ENCODE measurements at places on chromosomes 7 and 10. TPM values are rescaled to one million over a fixed set of nuclear protein-coding genes. Genes with fewer than 3 reads are reported as not detected.

Gene NPC1L1
- total RNA-seq = not detected

Gene TMEM273
- not detected for total RNA-seq

- peak; percentile 82 for DNase-seq
These were observed 79.1 kb upstream of the PPIF start for GRCh38 chr10:79268161-79268601.

Gene CALML5
- total RNA-seq = not detected

DNA sequence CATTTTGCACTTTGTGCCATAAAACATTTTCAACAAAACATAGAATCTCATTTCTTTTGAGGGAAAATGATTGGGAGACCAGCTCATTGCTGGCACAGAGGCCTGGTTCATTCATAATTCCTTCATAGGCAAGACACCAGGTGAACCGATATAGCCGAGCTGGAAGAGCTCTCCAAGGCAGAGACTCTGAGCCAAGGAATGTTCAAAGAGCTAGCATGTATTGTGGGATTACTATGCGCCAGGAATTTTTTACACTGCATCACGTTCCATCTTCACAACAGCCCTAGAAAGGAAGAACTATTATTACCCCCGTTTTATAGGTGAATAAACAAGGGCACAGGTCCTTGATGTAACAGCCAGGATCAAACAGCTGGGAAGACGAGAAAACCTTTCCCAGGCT, 2.1 kb upstream of the IL6 start:
- DNase-seq = no peak

DNA sequence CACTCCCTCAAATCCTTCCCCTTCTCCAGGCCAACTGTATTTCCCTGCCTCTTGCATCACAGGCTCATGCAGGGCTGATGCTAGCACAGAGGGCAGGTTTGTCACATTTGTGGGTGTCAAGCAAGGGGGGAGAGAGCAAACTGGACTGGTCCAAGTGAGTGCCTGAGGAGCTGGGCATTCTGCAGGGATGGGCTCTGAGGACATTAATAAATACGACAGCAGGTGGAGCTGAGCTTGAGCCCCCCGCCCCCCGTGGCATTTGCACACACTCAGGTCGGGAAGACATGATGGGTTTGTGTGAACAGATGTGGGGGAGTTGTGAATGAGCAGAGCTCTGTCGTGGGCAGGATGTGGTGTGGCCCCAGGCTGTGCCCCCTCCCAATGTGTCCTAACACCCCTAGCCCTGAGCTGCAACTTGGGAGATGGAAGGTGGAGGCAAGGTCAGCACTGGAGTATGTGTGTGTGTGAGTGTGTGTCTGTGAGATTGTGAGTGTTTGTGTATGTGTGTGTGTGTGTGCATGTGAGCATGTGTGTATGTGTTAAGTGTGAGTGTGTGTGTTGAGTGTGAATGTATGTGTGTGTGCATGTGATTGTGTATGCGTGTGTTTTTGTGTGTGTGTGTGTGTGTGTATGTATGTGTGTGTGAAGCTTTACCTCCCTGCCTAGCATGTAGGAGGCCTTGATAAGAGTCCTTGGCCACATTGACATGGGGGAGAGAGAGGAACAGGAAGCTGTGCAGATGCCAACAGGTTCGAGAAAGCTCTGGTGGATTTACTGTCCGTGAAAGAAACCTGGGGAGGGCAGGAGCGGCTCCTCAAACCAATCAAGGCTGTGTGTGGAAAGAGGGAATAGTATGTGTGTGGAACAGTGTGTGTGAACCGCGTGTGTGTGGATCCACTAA, 9.1 kb downstream of the RASSF4 start:
- no peak for DNase-seq

Gene SMURF1
- total RNA-seq = 17.4 TPM

Gene SPDYE8
- not detected for total RNA-seq

- no peak for DNase-seq
These were observed 171.7 kb downstream of the ADAM12 start for GRCh38 chr10:126216632-126216961.

DNA sequence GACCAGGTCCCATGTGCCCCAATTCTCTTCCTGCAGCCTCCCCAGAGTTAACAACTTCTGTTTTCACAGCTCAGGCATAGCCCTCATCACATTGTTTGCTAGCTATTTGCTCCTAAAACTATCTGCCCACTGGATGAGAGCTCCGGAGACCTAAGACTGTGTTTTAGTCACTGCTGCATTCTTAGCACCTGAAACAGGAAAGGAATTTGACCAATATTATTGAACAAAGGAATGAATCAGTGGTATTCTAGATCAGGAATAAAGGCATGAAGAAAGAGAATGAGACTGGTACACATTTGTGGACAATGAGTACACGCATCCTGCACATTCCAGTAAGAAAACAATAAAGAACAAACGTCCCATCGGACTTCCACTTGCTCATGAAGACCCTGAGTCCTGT, 54.8 kb downstream of the PPP1R17 start:
- DNase-seq = no peak

Gene TET1
- total RNA-seq = 2.9 TPM

DNA sequence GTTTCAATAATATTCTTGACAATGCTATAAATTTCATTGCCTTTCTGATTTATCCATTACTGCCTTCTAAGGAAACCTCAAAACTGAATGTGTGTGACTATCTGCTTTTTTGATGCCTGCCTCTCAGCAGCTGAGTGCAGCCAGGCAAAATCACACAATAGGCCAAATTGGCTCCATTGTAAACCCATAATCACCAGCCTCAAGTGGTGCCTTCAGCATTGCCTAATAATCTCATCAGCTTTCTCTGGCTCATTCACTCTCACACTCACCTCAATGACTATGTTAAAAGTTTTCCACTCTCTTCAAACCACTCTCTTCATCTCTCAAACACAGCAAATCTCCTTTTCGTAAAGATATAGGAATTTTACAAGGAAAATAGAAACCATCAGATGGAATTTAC, 182.5 kb upstream of the COL1A2 start:
- DNase-seq = no peak

GRCh38 chr7:4878336-4879335, 4.9 kb downstream of the RADIL start:
- DNase-seq = no peak

DNA sequence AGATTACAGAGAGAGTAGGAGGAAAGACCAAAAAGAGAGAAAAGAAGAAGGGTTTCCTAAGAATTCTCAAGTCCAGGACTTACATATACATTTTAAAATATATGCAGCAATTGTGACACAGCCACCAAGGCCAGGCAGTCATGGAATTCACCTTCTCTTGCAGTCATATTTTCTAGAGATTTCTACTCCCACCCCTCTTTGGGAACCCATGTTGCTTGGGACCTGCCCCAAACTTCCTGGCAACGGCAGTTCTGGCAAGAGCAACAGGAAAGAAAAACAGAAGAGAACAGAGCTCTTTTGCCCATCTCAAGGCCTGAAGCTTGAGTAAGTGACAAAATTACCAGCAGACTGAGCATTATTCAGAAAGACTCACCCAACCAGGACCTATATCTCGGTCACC, 128.3 kb upstream of the ASAH2 start:
- no peak for DNase-seq

Gene HOXA9
- 8.7 TPM for total RNA-seq

DNA sequence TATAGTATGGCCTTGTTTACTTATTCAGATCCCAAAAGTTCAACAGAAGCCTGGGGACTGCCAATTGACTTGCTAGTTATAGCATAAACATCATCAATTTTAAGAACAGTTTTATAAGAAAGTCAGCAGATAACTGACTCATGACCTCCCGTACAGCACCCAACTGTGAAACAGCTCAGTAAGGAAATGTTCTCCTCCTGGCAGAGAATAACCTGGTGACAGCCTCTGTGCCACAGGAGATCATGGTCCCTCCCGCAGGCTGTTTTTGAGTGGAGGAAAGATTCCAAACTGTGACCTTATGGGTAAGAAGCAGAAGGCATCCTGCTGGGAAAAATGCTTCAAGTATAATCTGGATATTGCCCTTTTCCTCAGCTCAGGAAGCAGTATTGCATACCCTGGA, 182.5 kb downstream of the SEMA3D start:
- peak; percentile 46 for DNase-seq

Gene ELOVL3
- 4.9 TPM for total RNA-seq

Gene CYP3A7
- total RNA-seq = not detected

Gene SLC13A1
- total RNA-seq = not detected

GRCh38 chr10:80122746-80123145, 9.8 kb upstream of the PLAC9 start:
- peak; percentile 29 for DNase-seq

Gene VDAC2
- total RNA-seq = 194 TPM

GRCh38 chr7:94330269-94331020, 64.2 kb upstream of the COL1A2 start:
- DNase-seq = no peak

DNA sequence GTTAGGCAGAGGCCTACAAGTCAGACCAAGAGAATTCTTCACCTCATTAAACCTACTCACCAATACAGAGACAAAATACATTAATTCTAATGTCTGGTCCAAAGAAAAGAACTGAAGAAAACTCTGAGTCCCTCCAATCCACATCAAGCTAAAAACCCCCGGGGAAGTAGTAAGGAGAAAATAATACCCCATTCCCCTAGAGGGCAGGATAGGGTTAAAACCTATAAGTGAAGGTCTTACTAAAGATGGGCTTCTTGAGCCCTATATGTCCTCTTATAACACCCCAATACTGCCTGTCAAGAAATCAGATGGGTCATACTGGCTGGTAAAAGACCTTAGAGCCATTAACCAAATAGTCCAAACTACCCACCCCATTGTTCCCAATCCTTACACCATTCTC, 141.3 kb upstream of the TMEM106B start:
- no peak for DNase-seq

DNA sequence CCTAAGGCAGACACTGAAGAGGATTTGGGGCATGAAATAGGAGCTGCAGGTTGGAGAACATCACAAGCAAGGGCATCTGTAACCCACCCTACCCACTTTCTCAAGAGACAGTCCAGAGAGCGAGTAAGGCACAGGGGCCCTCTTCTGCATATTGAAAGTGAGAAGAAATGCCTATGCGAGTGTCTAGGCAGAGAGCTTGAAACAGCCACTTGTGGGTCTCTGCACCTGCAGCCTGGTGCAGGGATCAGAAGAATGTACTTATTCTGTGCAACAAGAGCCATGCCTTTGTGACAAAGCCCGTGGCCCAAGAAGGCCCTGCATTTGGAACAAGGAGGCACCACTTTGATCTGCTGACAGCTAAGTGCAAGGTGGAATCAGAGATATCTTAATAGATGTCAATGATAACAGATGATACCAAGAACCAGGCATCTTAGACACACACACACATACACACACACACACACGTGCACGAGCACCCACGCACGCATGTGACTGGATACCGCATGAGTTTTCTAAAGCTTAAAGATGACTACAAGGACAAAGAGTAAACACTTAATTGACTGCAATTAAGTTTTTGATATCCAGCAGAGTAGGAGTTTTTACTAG, 89.3 kb downstream of the NPSR1 start:
- DNase-seq = no peak

DNA sequence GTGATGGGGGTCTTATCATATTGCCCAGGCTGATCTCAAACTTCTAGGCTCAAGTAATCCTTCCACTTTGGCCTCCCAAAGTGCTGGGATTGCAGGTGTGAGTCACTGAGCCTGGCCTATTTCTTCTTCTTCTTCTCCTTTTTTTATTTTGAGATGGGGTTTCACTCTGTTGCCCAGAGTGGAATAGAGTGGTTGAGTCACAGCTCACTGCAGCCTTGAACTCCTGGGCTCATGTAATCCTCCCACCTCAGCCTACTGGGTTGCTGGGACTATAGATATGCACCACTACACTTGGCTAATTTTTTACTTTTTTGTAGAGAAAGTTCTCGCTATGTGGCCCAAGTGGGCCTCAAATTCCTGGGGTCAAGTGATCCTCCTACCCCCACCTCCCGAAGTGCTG, 124.3 kb downstream of the SKIDA1 start:
- no peak for DNase-seq

DNA sequence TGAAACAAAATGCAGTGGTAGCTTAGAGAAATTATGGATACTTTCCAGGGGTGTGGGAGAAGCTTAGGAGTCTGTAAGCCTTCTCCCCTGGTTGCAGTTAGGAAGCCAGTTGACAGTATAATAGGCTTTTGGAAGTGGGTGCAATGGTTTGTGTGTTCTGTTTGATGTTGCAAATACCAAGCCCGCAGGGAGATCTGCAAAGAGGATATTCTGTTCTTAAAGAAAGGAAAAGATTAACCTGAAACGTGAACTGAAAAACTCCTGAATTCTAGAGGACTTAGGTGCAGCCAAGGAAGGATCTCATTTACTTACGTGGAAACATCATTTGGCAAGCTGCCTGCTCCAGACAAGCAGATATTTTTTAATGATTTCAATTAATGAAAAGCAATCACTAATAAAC, 496.6 kb downstream of the AUTS2 start:
- no peak for DNase-seq

Gene CTTNBP2
- 7.5 TPM for total RNA-seq

DNA sequence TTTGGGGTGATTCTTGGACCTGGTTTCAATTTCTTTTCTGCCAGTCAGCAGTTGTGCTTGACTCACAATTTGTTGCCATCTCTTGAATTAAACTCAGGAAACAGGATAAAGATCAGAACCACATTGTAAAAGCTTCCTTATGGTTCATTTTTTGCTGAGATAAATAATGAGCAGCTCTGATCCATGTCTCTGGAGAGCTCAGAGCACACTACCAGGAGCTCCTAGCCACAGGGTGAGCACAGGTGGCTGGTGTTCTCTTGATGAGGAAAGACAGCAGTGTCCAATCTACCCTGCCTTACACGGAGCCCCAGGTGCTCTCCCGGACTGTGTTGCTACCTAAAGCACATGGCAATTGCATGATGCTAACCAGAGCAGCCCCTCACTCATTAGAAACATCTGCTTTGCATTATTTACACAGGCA, 17.2 kb upstream of the FAM170B start:
- DNase-seq = no peak

DNA sequence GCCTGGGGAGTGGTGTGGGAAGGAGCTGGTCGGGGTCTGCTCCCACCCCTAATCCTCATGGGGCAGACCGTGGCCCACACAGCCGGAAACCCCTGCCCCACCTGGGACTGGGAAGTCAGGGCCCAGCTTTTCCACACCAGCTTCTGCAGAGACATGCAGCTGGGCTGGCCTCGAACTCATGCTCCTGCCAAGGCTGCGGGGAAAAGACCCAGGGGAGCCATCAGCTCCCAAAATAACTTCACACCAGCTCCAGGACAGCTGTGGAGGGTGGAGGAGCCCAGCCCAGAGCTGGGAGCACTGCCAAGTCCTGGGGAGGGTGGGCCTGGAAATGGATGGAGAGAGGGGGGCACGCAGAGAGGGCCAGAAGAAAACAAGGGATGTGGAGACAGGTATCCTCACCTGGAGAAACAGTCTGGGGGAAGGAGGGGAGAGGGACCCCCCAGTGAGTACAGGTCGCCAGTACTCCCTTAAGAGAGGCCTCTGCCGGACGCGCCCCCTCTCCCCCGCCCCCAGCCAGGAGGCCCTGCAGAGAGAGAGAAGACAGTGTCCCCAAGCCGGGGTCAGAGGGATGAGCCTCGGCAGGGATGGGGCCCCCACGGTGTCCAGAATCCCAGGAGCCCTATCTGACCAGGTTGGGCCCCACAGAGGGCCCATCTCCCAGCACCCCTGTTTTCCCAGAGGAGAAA, 11.5 kb upstream of the GRIFIN start:
- peak; percentile 60 for DNase-seq

Gene STARD3NL
- 114 TPM for total RNA-seq

GRCh38 chr10:21458126-21458871, 67.2 kb downstream of the SKIDA1 start:
- DNase-seq = no peak

Measured in LHCN-M2 (cell line).